Posterior cingulate gyrus (tissue), 11 donors: ENCODE measurements at places on chromosomes 1 and 21.

DNA sequence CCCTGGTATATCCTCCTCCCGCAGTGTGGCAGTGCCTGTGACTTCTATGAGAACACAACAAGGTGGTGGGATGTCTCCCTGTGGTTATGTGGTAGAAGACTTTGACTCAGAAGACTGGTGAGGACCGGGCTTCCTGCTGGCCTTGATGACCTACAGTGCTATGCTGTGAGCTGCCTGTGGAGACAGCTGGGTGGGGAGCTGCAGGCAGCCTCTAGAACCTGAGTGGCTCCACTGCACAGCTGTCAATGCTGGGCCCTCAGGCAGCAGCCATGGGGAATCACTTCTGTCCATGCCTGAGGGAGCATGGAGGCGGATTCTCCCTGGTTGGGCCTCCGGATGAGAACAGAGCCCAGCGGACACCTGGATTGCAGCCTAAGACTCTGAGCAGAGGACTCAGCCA lies 14.9 kb downstream of the SLC1A7 start:
- DNase-seq = peak; percentile 24

GRCh38 chr1:209309198-209309597 lies 274.3 kb upstream of the CAMK1G start:
- no peak for DNase-seq

DNA sequence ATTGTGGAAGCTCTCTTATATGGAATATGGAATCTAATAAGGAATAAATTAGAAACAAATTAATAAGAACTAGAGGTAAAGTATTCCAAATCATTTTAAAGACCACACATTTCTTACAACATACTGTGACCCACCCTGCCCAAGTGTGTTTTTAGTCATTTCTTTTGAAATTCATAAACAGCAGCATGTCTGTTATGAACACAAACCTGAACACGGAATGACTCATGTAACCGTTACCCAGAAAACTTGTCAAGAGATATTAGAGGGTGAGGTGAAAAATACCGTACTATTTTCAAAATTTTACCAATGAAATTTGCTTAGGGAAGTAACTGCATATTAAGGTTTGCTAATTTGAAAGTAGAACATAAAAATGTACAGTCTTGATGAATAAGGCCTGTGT lies 48.4 kb downstream of the SNX7 start:
- DNase-seq = no peak

- DNase-seq = no peak
Observed at GRCh38 chr1:231040019-231040799, at the start of gene FAM89A. TSS of gene FAM89A (minus strand) at chr1:231040254. CDS start at chr1:231040211, 43 bp downstream.

- no peak for DNase-seq
Observed at GRCh38 chr1:116737855-116738321, 16.3 kb upstream of the CD2 start.

DNA sequence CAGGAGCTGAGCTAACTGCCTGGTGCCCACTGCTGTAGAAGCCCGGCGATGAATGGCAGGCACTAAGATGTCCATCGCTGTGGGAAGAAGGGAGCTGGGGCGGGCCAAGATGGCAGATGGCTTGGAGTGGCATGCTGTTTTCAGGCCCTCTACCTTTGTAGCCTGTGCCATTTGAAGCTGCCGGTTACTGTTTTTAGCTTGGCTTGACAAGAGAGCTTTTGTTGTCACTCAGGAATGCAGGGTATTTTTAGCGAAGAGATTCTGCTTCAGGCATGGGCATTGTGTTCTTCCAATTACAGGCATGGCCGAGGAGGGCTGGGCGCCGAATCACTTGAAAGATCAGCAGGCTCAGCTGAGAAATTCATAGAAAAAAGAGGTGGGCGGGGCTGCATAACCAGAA lies 348.7 kb downstream of the RPS6KC1 start:
- no peak for DNase-seq

- no peak for DNase-seq
Observed at GRCh38 chr1:205522692-205523091, 18.2 kb downstream of the CDK18 start.

- DNase-seq = no peak
Observed at GRCh38 chr1:156103521-156103947, 11.0 kb upstream of the LMNA start.
